ENCODE measurements at places on chromosomes 5 and 9.

- no peak for DNase-seq
Observed at GRCh38 chr9:80885894-80886293, 803.5 kb downstream of the TLE1 start.

- DNase-seq = no peak
Observed at GRCh38 chr9:107740088-107740980, 250.8 kb upstream of the KLF4 start.

DNA sequence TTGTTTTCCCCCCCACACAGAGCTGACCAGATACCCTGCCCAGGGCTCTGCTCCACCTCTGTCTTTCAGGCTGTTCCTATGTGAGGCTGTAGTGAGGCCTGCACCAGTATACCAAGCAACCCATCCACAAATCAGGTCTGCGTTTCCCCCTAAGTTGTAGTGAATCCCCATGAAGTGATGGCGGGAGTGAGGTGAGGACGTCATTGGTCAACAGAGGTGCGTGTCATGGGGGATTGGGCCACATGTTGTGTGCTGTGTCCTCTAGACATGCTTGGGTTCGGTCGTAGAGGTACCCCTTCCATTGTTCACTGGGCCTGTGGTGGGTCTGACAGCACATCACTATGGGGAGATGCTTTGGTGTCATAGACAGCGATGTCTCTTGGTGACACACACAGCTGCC is 184.6 kb downstream of the CACNA1B start:
- no peak for DNase-seq

DNA sequence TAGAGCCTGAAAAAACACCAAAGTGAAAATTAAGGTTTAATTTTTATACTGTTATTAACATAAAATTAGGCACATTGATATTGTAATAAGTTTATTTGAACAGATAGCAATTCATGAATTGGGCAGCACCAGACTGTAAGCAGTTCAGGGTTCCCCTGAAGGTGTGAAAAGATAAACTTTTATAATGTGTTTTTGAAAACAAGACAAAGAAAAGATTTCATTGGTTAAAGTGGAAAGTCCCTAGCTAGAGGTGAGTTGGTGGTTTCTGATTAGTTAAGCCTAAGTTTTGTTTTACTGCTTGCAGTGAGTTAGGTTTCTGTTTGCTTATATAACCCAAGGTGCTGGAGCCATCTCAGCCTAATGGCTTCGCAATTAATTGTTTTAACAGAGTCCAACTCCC is 96.5 kb upstream of the RPS23 start:
- no peak for DNase-seq

DNA sequence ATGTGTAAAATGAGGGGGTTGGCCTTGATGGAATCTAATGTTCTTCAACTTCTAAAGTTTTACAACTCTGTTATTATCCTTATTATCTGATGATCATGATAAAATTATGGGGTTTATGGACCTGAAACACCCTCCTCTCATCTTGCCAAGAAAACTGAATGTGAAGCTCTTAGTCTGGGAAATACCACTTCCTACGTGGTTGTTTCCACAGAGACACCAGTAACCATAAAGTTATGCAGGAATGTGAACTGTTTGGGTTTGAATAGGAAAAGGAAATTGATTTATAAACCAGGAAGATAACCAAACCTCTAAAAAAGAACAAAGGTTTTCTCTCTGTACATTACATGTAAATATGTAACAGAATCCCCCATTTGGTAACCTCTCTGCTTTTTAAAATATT is 28.3 kb upstream of the RAI14 start:
- no peak for DNase-seq

DNA sequence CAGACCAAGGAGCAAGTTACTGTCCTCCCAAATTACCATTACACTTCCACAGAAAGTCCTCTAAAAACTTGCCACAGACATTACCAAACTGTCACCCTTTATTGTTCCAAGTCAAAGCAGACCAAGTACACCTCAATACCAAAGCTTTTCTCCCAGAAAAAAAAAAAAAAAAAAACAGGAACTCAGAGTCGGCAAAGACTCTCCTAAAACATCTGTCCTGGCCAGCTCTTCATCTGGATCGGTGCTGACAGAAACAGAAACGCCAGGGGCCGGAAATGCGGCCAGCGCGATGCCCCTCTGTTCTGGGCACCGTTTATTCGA is 718 bp downstream of the DEPDC1B start:
- no peak for DNase-seq

DNA sequence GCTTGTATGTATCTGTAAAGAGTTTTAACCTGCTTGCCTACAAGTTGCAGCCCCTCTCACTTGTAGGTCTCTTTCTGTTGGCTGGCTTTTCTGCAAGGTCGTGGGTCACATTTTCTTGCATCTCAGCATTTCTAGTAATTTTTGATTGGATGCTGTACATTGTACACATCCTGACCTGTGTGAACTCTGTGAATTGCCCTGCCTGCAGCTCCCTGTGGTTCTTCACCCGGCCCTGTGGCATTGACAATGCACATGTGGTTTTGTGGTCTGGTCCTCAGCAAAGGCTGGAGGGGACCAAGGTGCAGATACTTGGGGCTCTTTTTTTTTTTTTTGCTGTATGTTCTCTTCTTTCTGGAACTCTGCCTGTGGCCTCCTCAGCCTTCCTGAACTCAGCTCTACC is 53.6 kb downstream of the WNK2 start:
- no peak for DNase-seq

DNA sequence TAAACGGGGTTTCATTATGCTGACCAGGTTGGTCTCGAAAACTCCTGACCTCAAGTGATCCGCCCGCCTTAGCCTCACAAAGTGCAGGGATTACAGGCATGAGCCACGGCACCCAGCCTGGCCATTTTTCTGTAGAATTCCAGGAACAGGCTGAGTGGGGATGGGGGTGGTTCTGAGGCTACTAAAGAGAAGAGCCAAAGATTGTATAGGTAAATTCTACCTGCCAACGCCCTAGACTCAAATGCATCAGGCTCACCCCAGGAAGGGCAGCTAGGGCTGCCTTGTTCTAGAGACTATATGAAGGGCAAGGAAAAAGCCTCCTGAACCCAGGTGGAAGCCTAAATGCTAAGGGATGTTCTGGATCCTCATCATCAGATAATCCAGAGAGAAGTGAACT is 1.6 kb upstream of the C5orf52 start:
- no peak for DNase-seq

DNA sequence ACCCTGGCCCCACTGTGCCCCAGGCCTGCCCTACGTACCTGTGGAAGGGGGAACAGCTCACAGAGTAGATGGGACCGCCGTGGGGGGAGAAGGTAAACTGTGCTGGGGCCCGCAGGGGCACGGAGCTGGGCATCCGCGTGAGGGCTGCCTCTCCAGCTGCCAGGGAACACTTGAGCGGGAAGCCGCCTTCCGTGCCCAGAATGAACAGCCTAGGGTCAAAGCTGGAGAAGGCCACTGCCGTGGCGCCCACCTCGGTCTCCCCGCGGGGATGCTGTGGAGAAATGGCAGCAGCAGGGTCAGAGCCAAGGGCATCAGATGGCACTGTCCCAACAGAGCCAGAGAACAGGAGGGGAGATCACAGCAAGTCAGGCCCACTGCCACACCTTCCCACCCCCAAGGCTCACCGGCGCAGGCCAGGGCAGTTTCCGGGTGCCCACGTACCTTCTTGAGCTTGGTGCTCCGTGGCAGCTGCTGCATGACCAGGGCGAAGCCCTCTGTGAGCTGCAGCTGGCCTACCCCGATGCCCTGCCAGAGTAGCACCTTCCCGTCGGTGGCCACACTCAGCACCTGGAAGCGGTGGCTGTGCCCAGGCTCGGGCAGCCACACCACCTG is 21.9 kb downstream of the DYNC2I2 start:
- DNase-seq = no peak

DNA sequence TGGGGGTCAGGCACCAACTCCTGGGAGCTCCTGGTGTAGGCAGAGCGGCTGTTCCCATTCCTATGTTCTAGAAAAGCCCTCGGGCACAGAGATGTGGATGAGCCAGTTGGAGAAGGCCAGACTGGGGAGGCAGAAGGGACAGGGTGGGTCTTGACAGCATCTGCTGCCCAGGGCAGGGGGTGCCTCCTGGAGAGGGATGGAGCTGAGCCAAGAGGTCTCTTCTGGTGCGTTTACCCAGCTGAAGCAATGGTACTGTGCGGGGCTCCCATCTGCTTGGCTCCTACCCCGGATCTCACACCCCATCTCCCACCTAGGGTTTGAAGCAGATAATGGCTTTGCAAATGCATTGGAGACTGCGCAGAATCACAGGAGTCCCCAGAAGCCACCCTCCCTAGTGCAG is 41.3 kb downstream of the SHB start:
- no peak for DNase-seq

- no peak for DNase-seq
Observed at GRCh38 chr5:134571693-134572405, 46.4 kb downstream of the JADE2 start.

DNA sequence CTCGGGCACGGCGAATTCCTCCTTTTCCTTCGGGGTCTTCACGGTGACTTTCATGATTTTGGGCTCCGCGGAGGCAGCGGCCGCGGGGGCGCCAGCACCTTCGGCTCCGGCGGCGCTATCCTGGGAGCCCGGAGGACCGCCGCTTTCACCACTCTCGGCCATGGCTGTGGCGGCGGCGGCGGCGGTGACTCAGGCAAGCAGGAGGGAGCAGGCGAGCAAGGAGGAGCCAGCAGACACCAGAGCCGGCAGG is 315 bp downstream of the UBQLN1 start:
- no peak for DNase-seq

DNA sequence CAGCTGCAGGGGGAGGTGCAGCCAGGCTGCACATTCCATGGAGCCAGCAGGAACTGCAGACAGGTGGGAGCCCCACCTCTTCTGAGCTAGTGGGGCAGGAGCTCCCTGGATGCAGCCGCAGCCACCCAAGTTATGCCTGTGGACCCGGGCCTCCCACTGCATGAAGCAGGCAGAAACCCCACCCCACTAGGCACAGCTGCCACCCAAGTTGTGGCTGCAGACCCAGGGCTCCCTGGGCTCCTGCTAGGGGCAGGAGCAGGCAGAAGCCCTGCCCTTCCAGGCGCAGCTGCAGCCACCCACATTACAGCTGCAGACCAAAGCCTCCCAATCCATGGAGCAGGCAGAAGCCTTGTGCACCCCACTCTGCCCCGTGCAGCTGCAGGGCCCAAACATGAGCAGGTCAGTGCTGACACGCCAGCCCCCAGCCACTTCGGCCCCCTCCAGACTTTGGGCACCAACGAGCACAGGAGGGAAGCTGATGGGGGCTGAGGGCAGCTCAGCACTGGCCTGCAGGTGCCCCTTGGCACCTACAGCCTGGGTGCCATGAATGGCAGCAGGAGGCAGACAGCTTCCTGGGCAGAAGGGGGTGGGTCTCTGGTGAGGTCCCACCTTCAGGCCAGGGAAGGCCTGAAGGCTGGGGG is 106.9 kb downstream of the C9orf50 start:
- no peak for DNase-seq

- no peak for DNase-seq
Observed at GRCh38 chr5:171979606-171980005, 26.8 kb downstream of the FBXW11 start.

DNA sequence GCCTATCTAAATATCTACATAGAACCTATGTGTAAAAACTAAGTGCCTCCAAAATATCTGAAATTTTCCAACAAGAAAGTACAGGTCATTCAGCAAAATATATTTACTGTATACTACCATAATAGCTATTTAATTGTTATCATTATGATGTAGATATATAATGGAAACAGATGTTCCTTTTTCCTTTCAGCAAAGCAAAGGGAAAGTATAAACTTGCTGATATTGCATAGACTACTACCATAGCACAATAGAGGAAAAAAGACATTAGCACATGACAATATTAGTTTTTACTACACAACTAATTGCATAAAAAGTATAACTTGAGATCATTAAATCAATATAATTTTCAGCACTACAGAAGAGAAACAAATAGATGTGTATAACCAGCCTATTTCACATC is 14.9 kb downstream of the NR2F1-AS1 start:
- no peak for DNase-seq

DNA sequence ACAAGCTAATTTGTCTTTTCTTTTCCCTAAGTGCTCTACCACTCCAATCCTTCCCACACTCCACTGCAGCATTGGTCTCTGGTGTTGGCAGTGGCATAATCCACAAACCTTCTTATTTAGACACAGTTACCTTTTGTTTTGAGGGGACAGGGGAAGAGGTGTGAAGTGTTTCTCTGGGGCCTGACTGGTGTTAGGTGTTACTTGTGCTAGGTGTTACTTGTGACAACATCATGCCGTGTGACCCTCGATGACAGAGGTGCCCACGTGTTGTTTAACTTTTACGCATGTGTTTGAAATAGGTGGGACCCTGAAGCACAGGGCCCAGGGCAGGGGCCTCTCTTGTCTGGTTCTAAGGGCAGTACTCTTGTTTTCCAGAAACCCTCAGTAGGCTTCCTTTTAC is 70.5 kb upstream of the SPRY4 start:
- DNase-seq = no peak

- no peak for DNase-seq
Observed at GRCh38 chr5:133041910-133042309, 9.9 kb upstream of the HSPA4 start.

- no peak for DNase-seq
Observed at GRCh38 chr5:122490718-122491117, 178.7 kb downstream of the SNCAIP start.

- no peak for DNase-seq
Observed at GRCh38 chr9:125492719-125493118, 214.3 kb downstream of the MAPKAP1 start.

- DNase-seq = no peak
Observed at GRCh38 chr5:138538943-138539627, 4.0 kb downstream of the ETF1 start.

- DNase-seq = peak; percentile 45
Observed at GRCh38 chr5:134524826-134525682, at the start of gene JADE2. TSS of gene JADE2 (plus strand) at chr5:134525670. CDS start at chr5:134535858, 10,188 bp downstream.

DNA sequence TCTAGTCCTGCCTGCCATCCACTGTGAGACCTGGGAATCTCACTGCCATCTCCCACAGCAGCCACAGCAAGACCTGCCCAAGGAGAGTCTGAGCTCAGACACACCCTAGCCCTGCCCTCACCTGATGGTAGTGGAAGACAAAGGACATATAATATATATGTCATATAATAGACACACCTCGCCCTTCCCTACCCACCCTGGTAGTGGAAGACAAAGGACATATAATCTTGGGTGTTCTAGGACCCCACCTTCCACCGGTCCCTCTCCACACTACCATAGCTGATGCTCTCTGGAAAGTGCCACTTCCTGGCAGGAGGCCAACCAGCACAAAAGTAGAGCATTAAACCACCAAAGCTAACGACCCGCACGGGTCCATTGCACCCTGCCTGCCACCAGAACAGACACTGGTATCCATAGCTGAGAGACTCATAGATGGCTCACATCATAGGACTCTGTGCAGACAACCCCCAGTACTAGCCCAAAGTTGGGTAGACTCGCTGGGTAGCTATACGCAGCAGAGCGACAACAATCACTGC is 545.6 kb downstream of the CAAP1 start:
- no peak for DNase-seq

DNA sequence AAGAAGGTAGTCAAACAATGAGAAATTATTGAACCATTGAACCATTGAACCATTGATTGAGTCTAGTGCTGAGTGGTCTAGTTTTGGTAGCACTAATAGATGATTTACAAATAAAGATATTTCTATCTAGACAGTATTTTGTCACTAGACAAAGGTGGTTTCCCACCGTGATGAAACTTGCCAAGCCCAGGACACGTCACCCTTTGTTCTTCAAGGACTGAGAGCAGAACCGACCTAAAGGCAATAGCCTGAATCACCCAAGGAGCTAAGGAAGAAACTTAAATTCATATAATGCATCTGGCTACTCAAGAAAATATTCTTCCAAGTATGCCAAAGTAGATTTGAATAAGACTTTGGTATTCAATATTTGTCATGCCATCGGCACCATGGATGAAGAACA is 103.3 kb downstream of the ESM1 start:
- DNase-seq = no peak

Data from mesothelial cell of epicardium (in vitro differentiated cells).